ENCODE measurements at places on chromosomes 1 and 21.

GRCh38 chr1:183370399-183371058 is 47.7 kb downstream of the NMNAT2 start:
- DNase-seq = no peak

DNA sequence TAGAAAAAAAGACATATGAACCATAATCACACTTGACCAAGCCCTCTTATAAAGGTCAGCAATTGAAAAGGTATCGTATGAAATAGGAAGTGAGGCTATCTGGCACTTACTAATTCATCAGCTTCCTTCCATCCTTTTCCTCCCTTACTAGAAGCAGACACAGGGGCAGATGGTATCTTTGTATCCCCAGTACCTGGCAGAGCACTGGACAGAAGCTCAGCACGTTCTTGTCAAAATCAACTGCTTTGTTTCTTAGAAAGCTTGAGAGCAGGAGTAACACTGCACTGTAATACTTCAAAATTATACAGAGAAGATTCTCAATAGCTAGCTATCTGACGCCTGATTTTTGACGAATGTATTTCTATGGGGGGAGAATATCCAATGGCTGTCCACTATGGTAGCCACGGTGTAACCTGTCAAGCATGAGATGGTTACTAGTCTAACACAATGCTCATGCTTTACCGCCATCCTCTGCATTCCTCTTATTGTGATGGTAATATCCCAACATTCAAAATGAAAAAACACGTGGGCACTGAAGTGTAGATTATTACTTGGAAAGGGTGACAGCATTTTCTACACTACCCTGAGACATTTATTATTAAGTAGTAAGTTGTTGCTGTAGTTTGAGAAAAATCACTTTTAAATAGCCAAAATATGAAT is 175.6 kb downstream of the SIPA1L2 start:
- no peak for DNase-seq

- no peak for DNase-seq
Observed at GRCh38 chr1:200524092-200524491, 96.5 kb downstream of the KIF14 start.

DNA sequence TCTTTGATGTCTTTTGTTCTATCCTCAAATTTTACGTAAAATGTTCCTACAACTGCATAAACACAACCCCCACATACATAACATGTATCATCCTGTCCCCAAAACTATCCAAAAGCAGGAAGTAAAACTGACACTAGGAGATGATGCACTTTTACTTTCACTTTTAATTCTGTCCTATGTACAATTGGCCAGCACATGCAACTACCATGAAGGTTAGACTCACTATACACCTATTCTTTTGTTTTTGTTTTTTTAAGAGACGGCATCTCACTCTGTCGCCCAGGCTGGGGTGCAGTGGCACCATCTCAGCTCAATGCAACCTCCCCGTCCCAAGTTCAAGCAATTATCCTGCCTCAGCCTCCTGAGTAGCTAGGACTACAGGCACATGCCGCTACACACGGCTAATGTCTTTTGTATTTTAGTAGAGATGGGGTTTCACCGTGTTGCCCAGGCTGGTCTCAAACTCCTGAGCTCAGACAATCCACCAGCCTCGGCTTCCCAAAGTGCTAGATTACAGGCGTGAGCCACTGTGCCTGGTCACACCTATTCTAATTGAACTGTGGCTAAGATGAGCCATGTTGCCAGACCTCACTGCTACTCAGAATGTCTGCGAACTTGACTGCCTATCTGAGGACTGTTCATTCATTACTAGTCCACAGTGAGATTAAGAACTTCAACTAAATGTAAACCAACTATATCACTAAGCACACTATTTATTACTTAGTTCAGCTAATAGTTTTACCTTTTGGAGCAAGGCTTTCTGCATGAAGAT is 48.0 kb downstream of the TOR3A start:
- no peak for DNase-seq

GRCh38 chr1:94322696-94323095 is 85.3 kb upstream of the ARHGAP29 start:
- no peak for DNase-seq

- DNase-seq = no peak
Observed at GRCh38 chr1:115727706-115728249, 40.7 kb downstream of the CASQ2 start.

DNA sequence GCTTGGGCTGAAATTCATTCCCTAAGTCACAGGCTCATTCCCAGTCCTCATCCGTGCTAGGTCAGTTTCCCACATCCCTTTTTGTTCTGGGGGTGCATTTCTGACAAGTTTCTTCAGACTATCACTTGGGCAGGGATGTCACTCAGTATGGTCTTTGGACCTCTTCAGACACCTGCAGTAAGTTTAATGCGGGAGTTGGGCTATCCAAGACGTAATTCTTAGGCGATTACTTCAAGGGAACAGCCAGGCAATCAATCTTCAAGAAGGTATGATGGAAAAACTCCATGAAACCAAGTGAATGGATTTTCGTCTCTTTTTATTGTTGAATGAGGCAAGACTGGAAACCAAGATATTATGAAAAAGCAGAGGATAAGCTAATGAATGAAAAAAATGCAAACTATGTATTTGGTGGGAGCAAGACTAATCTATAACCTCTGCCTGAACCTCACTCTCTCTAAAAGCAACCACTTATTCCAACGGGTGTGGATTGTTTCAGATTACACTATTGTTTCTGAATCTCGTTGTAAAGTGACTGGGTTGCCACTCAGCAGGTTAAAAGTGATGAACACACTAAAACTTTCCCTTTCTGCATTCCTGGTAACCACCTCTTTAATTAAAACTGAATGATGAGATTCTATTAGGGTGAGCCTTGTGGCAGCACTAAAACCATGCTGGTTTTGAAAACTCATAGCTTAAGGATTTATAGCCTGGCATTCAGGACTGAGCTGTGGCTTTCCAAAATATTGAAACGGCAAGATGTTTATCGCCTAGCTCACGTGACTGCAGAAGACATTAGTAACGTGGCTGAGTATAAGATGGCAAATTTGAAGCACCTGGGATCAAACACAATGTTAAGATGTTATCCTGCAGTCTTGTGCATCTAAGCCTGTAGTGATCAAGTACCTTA is 1.1 kb downstream of the RASAL2 start:
- DNase-seq = no peak

DNA sequence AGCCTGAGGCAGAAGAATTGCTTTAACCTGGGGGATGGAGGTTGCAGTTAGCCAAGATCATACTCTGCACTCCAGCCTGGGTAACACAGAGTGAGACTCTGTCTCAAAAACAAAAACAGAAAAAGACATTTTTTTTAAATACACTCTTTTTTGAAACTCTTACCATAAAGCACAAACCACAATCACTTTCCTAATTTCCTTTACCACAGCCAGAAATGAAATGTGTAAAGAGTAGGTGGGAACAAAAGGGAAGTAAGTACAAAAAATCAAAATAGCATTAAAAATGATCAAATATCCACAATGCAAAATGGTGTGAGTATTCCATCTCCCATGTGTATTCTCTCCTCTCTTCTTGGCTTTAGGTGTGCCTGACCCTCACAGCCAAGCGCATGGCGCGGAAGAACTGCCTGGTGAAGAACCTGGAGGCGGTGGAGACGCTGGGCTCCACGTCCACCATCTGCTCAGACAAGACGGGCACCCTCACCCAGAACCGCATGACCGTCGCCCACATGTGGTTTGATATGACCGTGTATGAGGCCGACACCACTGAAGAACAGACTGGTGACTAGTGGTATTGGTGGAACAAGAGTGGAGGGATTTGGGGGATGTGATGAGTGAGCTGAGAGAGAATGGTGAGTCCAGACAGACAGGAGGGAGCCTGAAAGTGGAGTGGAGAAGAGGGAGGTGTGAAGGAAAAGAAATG is 14.9 kb downstream of the ATP1A4 start:
- no peak for DNase-seq

DNA sequence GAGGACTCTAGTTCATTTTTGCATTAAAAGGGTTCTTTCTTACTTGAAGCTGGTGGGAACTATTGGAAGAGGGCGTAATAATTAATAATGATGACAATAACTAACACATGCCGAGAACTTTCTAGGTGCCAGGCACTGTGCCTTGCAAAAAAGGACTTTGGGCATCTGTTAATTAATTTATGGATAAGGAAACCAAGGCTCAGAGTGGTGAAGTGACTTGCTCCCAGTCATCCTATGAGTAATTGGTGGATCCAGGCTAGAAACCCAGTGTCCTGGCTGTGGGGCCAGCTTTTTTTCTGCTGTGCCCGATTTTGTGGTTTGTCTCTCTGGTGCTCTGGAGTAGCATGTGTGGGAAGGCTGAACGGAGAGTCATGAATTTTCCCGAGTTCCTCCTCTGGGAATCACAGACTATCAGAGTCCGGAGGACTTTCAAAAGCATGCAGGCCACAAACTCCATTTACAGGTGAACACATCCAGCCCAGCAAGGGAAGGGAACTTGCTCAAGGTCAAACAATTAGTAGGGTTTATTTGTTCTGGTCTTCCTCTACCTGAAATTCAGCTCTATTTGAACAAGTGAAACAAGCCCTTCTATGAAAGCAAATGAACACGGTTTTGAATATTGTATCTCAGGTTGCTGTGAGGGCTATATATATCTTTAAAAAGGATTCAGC is 23.4 kb downstream of the ROR1 start:
- no peak for DNase-seq

DNA sequence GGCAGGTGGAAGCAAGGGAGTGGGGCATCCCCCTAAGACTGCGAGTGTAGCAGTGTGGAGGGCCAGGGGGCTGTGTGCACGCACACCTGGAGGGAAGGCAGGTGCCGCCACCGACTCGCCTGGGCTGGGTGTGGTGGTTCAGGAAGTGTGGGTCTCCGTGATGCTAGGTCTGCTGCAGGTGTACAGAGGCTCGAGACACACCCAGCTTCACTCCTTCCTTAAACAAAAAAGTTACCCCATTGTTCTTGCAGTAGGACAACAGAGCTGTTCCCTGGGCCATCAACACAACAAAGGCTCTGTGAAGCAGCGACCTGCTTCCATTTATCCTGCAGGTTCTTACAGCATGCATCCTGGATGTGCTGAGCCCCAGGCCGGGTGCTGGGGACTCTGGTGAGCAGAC is 100.4 kb upstream of the TMEM51 start:
- no peak for DNase-seq

GRCh38 chr1:208042041-208042615 is 131.2 kb upstream of the CD34 start:
- DNase-seq = no peak

- no peak for DNase-seq
Observed at GRCh38 chr1:204294357-204294756, 65.4 kb downstream of the PLEKHA6 start.

- DNase-seq = no peak
Observed at GRCh38 chr1:78814176-78814575, 164.5 kb downstream of the IFI44 start.

GRCh38 chr1:96234299-96234698 is 487.3 kb upstream of the PTBP2 start:
- DNase-seq = no peak

- peak; percentile 87 for DNase-seq
Observed at GRCh38 chr1:77978293-77978968, 441 bp downstream of the FUBP1 start.

GRCh38 chr1:216045400-216045799 is 377.8 kb downstream of the USH2A start:
- no peak for DNase-seq
